ENCODE measurements at places on chromosomes 11 and 22.

GRCh38 chr22:28837640-28838039 is 37.3 kb upstream of the XBP1 start:
- DNase-seq, result no peak

GRCh38 chr22:23591201-23591791 is 11.2 kb upstream of the IGLL1 start:
- no peak for DNase-seq

GRCh38 chr22:23904573-23905254 is 10.5 kb downstream of the MIF start:
- no peak for DNase-seq

- no peak for DNase-seq
Measured at GRCh38 chr22:50227579-50228215, 17.1 kb downstream of the TUBGCP6 start.

DNA sequence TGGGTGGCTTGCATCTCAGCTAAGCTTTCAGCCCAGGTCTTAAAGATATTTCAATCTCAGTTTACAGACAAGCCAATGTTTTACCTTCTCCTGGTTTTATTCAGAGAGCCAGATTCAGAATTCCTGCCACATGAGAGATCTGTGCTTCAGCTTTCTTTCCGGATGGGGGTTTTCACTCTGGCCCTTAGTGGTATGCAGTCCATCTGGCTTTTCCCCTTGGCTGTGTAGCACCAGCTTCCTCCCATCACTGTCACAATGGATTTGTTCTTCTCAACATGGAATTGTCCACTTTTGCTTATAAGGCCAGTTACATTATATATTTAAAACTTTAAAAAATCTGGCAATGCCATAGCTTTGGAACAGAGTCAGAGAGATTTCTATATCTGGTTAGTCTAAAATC is 303.9 kb downstream of the ETS1 start:
- no peak for DNase-seq

- no peak for DNase-seq
Measured at GRCh38 chr11:92383430-92383829, 158.8 kb downstream of the FAT3 start.

- no peak for DNase-seq
Measured at GRCh38 chr22:30890686-30891442, 77.7 kb downstream of the MORC2 start.

- no peak for DNase-seq
Measured at GRCh38 chr11:108224911-108225786, 2.3 kb downstream of the ATM start.

- DNase-seq, result no peak
Measured at GRCh38 chr11:100232006-100232405, 455.1 kb upstream of the ARHGAP42 start.

DNA sequence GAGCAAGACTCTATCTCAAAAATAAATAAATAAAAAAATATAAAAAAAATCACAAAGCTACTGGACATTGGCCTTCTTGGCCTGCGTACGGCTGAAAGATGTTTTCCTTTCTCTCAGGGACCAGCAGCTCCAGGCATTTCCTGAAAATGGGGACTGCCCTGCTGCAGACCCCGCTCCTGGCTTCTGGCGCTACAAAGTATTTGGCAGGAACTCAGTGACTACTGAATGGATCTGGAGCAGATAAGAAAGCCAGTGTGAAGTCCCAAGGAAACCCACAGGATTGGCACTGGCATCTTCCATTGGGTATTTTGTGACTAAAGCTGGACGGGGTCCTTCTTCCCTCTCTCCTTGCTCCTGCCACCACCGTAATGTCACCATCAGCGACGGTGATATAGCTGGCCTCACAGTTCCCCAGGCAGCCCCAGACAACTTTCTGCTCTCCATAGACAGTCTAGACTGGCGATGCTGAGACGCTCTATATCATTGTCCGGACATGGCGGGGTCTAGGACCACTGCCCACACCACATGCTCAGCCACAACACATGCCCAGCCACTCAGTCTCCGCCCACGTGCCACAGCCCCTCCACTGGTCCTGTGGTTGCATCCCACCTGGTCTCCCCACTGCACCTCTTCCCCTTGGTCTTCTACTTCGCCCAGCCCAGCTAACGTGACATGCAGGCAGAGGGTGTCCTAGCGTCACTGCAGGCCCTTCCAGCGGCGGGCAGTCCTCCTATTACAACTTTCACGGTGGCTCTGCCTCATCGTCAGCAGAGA is 22.7 kb upstream of the YPEL1 start:
- no peak for DNase-seq

GRCh38 chr11:114132944-114133394 is 73.5 kb downstream of the ZBTB16 start:
- no peak for DNase-seq

DNA sequence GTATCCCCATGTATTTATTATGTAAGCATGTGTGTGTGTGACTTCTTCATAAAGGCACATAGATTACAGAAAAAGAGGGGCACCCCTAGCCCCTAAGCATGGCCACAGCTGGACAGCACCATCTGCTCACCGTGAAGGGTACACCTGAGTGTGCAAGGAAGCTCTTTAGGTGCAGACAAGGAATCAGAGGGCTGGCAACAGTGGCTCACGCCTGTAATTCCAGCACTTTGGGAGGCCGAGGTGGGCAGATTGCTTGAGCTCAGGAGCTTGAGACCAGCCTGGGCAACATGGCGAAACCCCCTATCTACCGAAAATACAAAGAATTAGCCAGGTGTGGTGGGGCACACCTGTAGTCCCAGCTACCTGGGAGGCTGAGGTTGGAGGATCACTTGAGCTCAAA is 56.3 kb downstream of the DGCR2 start:
- no peak for DNase-seq

- no peak for DNase-seq
Measured at GRCh38 chr22:28716686-28717085, 24.9 kb downstream of the CHEK2 start.

- no peak for DNase-seq
Measured at GRCh38 chr11:120401506-120401905, 65.3 kb downstream of the ARHGEF12 start.

GRCh38 chr11:68857037-68857586 is 15.4 kb upstream of the CPT1A start:
- DNase-seq, result no peak

- peak; percentile 49 for DNase-seq
Measured at GRCh38 chr11:1693327-1694063, 3.5 kb upstream of the KRTAP5-6 start.

DNA sequence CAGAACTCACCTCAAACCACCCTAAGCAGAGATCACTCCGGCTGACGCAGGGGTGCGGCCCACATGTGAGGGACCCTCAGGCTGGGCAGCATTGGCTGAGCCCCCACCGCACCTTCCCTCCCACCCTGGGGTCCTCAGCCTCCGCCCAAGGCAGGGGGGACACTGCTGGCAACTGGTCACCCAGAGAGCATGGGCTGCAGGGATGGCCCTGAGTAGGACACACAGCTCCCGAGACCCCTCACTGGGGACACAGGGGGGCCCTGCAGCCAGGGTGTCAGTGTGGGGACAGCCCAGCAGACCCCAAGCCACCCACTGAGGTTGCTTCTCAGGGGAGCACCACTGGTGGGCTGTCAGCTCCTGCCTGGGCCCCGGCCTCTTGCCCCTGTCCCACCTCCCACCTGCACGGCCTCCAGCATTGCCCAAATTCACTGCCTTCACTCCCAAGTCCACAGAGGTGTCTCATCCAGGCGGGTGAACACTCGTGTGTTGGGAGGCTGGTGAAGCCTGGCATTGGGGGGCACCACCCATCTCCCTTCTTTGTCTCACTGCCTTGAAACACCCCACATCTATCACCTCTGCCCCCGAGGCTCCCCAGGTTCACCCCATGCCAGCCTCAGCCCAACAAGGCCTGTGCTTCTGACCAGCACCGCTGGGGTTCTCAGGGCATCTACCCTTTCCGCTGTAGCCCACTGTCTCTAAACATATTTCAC is 4.7 kb downstream of the C11orf21 start:
- DNase-seq, result no peak

- no peak for DNase-seq
Measured at GRCh38 chr11:109902764-109903433, 190.3 kb upstream of the ZC3H12C start.

DNA sequence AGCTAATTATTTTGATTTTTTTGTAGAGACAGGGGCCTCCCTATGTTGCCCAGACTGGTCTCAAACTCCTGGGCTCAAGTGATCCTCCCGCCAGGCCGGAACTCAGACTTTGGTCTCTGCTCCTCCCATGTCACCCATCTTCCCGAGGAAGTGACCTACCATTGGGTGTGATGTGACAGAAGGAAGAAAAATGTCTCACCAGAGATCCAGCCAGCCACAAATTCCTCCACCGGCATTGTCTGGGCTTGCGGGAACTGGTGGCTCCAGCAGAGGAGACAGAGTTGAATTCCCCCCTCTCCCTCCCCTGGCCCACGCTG is 772 bp downstream of the SLC25A45 start:
- DNase-seq, result peak; percentile 79

DNA sequence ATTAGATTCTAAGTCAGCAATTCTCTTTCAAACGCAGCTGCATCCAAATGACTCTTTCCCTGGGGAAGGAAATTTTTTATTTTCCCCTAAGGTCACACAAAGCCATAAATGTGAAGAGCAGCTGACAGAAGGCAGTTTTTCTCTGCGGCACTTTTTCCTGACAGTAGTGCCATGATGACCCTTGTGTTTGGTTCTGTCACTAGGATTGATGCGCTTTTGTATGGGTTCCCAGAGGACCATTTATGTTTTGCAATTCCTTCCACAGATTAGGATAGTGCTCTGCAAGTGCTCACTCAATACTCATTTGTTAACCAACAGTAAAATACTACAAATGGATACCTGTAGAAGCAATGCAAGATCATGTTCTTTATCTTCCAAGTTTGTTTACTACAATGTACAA is 359.6 kb upstream of the CTSC start:
- DNase-seq, result no peak

- no peak for DNase-seq
Measured at GRCh38 chr11:75597636-75598035, 35.6 kb downstream of the SERPINH1 start.

- no peak for DNase-seq
Measured at GRCh38 chr11:116193321-116194131, 579.3 kb downstream of the BUD13 start.

- no peak for DNase-seq
Measured at GRCh38 chr11:44005063-44005701, 42.6 kb upstream of the ACCSL start.

All from KG1 (cell line).